ENCODE measurements at places on chromosomes 3 and 15. TPM values are rescaled to one million over a fixed set of nuclear protein-coding genes. Genes with fewer than 3 reads are reported as not detected.

NUTM1 gene
- not detected for total RNA-seq

PSTPIP1 gene
- total RNA-seq: 12.3 TPM

PLAAT1 gene
- 0.96 TPM for total RNA-seq

CLDND1 gene
- 90.2 TPM for total RNA-seq

CCDC54 gene
- total RNA-seq: not detected

RASGRF1 gene
- 2.1 TPM for total RNA-seq

LRRN1 gene
- total RNA-seq: 4.7 TPM

SELENOK gene
- 31.9 TPM for total RNA-seq

KBTBD13 gene
- total RNA-seq: 0.18 TPM

PLSCR5 gene
- total RNA-seq: not detected

CEP19 gene
- total RNA-seq: 0.62 TPM

AP3B2 gene
- 12.5 TPM for total RNA-seq

PRR20G gene
- total RNA-seq: not detected

CPEB1 gene
- 3.7 TPM for total RNA-seq

SCN5A gene
- 3.5 TPM for total RNA-seq

MYLK gene
- 942 TPM for total RNA-seq

LIPH gene
- 16.7 TPM for total RNA-seq

XCR1 gene
- total RNA-seq: 0.70 TPM

SLITRK3 gene
- 1.2 TPM for total RNA-seq

GNAT1 gene
- not detected for total RNA-seq

UBAP1L gene
- total RNA-seq: 9.4 TPM

SLC28A2 gene
- total RNA-seq: not detected

GOLGA8J gene
- not detected for total RNA-seq

CHRM5 gene
- not detected for total RNA-seq

CLDN18 gene
- total RNA-seq: not detected

C3orf22 gene
- total RNA-seq: not detected

SLC7A14 gene
- not detected for total RNA-seq

HCLS1 gene
- total RNA-seq: 37.4 TPM

ZIC1 gene
- not detected for total RNA-seq

TERC gene
- total RNA-seq: 1.4 TPM

RGMA gene
- total RNA-seq: 6.4 TPM

ADAMTS17 gene
- total RNA-seq: 10.6 TPM

ZNF80 gene
- total RNA-seq: not detected

GP9 gene
- total RNA-seq: not detected

CKMT1A gene
- total RNA-seq: 32.8 TPM

SLC12A1 gene
- total RNA-seq: not detected

SERPINI2 gene
- 0.55 TPM for total RNA-seq

SYNM gene
- total RNA-seq: 189 TPM

SERINC4 gene
- total RNA-seq: 0.34 TPM

UCN2 gene
- 1.5 TPM for total RNA-seq

TIMP4 gene
- total RNA-seq: 16.5 TPM

PPM1M gene
- total RNA-seq: 16.1 TPM

ABI3BP gene
- total RNA-seq: 43.0 TPM

GATM gene
- total RNA-seq: 47.6 TPM

AP2M1 gene
- total RNA-seq: 243 TPM

CNTN4 gene
- total RNA-seq: 15.3 TPM

BCL6 gene
- 90.7 TPM for total RNA-seq

LXN gene
- 18.2 TPM for total RNA-seq

RPL39L gene
- total RNA-seq: 5.4 TPM

TNK2 gene
- 97.6 TPM for total RNA-seq

SLC38A3 gene
- 0.34 TPM for total RNA-seq

ZPLD1 gene
- 0.10 TPM for total RNA-seq

RBPMS2 gene
- total RNA-seq: 16.9 TPM

PARP15 gene
- total RNA-seq: 3.9 TPM

RAP2B gene
- total RNA-seq: 14.9 TPM

FOXL2NB gene
- not detected for total RNA-seq

SGO1 gene
- total RNA-seq: 0.78 TPM

ZKSCAN7 gene
- total RNA-seq: 10.8 TPM

RNU5B-1 gene
- not detected for total RNA-seq
